ENCODE measurements at places on chromosomes 7 and 10.

- DNase-seq = no peak
Measured at GRCh38 chr7:28498636-28499035, 86.3 kb downstream of the CREB5 start.

DNA sequence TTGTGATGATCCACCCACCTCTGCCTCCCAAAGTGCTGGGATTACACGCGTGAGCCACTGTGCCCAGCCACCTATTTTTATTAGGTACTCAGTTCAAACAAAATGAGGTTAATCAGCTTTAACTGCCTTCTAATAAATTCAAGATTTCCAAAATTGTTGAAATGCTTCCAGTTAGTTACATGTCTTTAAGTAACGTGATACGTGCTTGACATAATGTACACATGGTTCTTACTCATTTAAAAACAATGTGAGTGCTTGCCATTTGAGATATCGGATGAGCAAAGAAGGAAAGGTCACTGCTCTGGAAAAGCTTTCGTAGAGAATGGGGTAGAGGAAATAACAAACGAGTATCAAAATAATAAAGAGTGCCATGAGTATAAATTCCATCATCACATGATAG is 83.6 kb downstream of the KMT2E start:
- DNase-seq = no peak

GRCh38 chr7:152344253-152344652 is 91.5 kb downstream of the KMT2C start:
- no peak for DNase-seq

DNA sequence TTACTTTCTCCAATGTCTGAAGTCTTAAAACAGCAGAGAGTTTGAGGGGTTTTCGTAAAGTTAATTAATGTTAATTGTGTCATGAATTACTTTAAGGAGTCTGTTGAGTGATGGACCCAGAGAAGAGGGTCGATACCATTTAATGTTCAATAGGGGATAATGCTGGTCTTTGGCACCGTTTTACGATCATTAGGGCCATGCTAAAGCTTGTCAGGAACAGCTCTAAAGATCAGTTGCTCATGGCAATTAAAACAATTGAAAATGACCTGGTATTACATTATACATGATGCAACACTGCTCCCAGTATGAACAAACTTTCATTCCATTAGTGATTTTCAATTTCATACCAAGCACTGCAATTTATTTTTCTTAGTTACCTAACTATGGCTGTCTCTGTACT is 296.9 kb downstream of the ETV1 start:
- no peak for DNase-seq

DNA sequence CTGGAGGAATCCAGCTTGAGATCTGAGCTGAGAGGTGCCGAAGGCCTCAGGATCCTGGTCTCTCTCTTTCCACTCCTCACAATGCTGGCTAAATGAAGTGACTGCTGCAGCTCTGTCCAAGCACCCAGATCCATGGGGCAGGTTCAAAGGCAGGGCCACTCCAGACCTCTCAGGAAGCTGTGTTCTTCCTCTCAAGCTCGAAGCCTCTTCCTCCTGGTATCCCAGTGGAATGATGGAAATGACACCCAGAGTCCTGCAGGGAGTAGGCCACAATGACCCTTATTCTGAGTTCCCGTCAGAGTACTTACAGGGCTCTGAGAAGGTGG is 574.1 kb downstream of the GRID1 start:
- no peak for DNase-seq

- no peak for DNase-seq
Measured at GRCh38 chr10:58570979-58571378, 58.3 kb downstream of the BICC1 start.

DNA sequence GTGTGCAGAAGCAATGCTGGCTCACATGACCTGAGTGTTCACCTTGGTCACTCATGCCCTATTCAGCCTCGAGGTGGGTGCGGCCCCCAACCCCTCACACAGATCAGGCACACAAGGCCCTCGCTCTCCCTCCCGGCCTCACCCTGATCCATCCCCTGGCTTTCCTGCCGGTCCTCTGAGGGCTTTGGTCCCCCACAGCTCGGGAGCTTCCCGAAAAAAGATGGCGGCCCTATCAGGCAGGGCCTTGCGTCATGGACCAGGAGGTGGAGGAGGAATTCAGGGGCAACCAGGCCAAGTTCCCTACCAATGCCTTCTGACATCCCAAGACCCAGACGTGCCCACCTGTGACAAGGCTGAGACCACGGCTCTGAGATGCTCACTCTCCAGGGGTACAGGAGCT is 43.7 kb upstream of the DNAAF5 start:
- no peak for DNase-seq

DNA sequence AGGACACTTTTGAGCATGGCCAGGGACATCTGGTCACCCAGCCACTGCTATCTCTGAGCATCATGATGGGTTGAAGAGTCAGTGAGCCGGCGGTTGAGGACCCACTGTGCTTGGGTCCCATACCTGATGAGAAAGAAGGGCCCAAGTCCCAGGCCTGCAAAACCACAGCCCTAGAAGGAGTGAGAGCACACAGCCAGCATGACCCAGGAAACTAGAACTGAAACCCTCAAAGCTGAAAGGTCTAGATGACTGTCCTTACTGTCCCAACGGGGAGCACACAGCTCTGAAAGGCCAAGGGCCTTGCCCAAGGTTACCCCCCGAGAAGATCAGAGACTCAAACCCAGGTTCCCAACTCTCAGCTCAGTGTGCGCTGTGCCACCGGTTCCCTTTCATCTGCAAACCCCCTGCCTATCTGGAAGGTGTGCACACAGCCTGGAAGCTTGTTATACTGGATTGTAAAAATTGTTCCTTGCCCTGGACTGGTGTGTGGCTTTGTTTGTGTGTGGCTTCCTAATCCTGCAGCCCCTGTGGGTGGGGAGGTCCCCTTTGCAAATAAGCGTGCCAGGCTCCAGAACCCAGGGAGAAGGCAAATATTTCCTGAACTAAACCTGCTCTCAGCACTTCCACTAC is 22.6 kb upstream of the PSAP start:
- no peak for DNase-seq

GRCh38 chr7:156140447-156140846 is 328.2 kb upstream of the SHH start:
- no peak for DNase-seq

GRCh38 chr7:503575-504111 is 16.0 kb downstream of the PDGFA start:
- no peak for DNase-seq
